ENCODE measurements at places on chromosomes 7 and 10.

DNA sequence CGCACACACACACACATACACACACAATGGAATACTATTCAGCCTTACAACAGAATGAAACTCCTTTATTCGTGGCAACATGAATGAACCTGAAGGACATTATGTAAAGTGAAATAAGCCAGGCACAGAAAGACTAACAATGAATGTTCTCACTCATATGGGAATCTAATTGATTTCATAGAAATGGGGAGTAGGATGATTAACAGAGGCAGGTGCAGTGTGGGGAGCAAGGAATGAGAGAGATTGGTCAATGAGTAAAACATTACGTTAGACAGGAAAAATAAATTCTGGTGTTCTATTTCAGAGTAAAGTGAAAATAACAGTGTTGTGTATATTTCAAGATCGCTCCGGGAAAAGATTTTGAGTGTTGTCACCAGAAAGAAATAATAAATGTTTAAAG lies 694.5 kb downstream of the NXPH1 start:
- DNase-seq = no peak

- DNase-seq = peak; percentile 4
Measured at GRCh38 chr7:153087498-153087897, 327.9 kb downstream of the ACTR3B start.

DNA sequence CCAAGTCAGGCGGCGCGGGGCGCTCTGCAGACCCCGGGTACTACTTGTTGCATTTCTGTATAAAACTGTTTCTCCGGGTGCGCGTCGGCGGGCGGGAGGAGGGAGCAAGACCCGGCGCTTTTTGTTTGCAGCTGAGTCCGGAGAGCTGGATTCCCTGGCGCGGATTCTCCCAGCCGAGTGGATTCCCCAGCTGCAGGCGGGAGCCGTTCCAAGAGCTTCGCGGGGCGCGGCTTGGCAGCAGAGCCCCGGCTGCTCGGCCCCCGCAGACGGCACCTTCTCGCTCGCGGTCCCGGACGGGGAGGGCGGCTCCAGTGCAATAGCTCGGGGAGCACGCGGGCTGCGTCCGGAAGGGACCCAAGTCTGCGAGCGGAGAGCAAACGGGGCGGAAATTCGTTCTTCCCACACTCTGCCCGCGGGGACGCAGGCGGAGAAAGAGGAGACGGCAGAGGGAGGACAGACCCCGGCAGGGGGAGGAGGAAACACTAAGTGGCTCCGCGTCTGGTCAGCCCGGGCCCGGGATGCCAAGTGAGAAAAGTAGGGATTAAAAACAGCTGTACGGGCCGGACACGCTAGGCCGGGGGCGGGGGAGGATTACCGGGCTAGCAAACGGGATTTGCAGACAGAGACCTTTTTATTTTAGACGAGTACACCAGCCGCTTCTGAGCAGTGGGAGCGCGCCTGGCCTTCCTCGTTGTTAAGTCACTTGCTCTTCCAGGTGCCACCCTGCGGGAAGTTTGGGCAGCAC lies at the start of gene TRIL:
Gene TRIL, minus strand, starts transcription at position 96 of the 745 bp plus-strand sequence. CDS start 284 bp downstream, outside the sequence.
- DNase-seq = peak; percentile 34

- no peak for DNase-seq
Measured at GRCh38 chr10:44989597-44990301, 11.0 kb upstream of the ZNF22 start.

- DNase-seq = no peak
Measured at GRCh38 chr7:94414481-94414880, 19.8 kb downstream of the COL1A2 start.

DNA sequence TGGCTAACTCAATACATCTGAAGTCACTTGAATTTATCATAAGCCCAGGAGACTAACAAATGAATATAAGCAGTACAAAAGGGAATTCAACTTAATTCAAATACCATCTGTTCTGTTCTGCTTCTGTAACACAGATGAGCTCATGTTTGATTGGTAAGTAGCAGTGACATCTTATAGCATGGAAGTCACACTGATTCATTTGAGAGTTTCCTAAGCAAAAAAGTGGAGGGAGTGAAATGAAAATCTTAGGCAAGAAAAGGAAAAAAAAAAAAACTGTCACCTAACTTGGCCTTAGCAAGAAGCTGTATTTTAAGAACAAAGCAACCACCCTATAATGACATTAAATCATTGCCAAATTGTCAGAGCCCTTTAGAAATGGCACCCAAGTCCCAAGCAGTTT lies 49.5 kb downstream of the SMURF1 start:
- DNase-seq = no peak

GRCh38 chr10:101568054-101568745 lies 19.9 kb downstream of the POLL start:
- DNase-seq = no peak

GRCh38 chr10:93821051-93821772 lies 63.5 kb downstream of the LGI1 start:
- peak; percentile 65 for DNase-seq

DNA sequence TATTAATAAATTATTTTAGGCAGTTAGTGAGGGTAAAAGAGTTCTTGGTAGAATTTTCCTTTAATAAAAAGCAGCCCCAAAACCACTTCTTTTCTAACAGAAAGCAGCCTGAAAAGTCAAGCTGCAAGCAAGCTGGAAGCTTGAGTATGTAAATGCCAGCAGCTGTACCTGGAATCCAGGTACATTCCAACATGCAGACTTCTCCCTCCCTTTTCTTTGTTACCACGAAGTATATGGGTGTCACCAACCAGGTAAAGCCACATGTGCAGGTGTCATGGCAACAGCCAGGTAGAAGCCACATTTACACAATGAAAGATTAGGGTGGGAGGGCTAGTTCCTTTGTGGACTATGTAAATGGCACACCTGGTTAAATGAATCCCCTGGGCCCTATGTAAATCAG lies 114.6 kb downstream of the EPC1 start:
- DNase-seq = no peak

DNA sequence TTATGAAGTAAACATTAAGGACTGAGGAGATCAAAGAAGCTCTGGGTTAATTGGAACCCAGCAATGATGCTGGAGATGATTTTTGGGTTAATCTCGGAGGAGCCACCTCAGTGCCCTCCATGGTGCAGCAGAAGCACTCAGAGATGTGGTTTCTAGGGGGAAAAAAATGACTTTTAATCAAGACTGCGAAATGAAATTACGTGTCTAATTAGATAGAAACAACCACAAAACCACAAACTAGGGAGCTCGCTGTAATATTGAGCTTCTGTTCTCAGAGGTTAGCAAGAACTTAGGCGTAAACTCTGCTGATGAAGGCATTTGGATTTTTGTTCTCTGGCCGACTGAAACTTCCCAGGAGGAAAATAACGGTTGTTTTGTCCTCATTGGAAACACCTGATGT lies 319.0 kb downstream of the GRID1 start:
- peak; percentile 41 for DNase-seq

- no peak for DNase-seq
Measured at GRCh38 chr10:47442351-47442750, 41.6 kb downstream of the ANXA8 start.

DNA sequence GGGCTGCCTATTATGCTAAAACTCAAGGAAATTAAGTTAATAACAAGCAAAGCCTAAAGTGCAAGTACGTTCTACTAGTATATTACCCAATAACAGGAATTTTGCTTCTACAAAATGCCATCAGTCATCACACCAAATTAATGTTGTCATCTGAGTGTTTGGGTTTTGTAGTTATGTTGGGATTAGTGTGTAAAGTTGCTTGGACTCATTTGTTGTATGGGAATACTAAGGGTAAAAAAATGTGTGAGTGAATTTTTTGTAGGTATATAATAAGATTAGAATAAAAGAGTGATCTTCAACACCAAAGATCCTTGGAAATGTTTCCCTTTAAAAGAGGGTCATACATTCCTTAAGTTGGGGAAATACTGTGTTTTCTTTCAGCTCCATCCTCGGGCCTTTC lies 38.6 kb downstream of the NRP1 start:
- no peak for DNase-seq

DNA sequence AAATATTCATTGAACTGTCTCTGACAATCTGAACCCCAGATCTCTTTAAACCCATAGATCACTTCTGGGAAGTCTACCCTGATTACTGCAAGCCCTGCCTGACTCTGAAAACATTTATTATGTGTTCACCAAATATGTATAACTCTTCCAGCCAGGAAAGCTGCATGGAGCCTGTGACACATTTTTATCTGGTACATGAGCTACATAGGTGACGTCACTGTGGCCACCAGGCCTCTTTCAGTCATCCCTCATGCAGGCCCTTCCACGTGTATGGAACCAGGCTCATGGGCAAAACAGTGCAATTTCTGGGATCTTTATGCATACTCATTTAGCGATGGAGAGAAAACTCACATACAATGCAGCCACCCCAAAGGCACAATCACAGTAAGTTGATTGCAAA lies 133.9 kb upstream of the NUPR2 start:
- DNase-seq = no peak

- peak; percentile 88 for DNase-seq
Measured at GRCh38 chr10:58384095-58384494, 1.1 kb upstream of the TFAM start.

GRCh38 chr7:53768186-53768585 lies 732.8 kb downstream of the POM121L12 start:
- DNase-seq = no peak

DNA sequence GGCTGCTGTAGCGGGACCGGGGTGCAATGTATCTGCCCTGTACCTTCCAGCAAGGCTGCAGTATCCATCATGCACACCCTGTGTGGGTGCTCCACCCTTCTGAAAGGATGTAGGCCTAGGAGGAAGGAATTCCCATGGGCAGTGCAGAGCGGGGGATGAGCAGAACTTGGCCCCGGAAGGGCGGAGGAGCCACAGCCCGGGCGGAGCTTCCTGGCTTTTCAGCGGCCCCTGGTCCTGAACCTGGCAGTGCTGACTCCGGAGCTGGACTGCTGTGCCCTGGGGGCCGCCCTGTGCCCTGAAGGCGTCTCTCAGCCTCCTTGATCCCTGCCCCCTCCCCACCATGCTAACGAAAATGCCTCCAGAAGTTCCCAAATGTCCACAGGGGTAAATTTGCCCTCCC lies 175.8 kb downstream of the TCERG1L start:
- DNase-seq = no peak

- DNase-seq = no peak
Measured at GRCh38 chr7:14377646-14378266, 388.3 kb upstream of the ETV1 start.

GRCh38 chr7:80488406-80488805 lies 23.5 kb downstream of the GNAT3 start:
- no peak for DNase-seq

GRCh38 chr10:131980761-131981428 lies 828 bp downstream of the BNIP3 start:
- peak; percentile 41 for DNase-seq

DNA sequence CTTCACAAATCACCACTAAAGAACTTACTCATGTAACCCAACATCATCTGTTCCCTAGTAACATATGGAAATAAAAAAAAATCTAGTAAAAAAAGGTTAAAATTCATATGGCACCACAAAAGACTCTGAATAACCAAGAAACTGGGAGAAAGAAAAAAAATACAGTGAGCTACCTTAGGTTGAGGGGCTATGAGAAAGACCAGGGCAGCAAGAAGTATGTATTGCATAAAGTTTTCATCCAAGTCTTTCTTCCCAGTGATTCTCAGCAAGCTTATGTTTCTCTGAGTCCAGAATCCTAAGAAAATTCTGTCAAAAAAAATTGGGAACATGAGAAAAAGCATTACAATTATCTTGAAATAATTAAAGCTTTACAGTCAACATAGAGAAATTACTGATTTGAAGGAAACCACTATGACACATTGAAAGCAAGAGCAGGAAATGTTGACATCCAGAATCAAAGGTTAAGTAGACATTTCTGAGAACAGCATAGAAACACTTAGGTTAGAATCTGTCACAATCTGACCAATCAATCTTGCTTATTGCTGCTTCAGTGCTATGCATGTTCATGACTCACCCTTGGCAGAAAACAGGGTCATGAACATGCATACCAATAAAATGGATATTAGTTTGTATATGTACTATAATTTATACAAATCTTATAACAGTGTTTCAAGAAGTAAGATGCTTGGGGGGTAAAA lies 494.0 kb upstream of the POT1 start:
- peak; percentile 81 for DNase-seq

- no peak for DNase-seq
Measured at GRCh38 chr10:126421756-126422256, 33.5 kb upstream of the ADAM12 start.

DNA sequence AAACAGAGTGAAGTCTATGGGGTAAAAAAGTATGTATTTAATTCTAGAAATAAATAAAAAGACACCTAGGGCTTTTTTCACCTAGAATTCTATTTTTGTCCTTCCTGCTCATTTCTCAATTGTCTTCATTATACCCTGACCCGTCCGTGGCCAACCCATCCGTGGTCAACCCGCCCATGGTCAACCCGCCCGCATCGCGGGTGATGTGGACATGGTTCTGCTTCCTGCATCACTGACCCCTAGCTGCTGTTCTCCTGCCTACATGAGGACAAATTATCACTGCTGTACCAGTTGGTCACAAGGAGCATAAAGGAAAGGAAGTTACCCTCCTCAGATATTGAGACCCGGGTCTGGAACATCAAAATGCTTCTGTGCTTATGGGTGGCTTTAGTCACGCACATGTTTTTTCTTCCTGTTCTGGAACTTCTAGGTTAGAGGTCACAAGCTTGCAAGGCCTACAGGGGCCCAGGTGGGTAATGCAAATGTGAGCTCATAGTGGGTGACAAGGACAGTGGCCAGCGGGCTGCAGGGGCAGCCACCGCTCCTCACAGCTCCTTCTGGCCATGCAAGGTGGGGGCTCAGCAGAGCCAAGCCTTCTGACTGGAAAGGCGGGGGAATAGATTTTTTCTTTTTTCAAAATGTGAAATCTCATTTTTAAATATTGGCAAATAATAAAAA lies 15.5 kb downstream of the CAMK2G start:
- DNase-seq = no peak

DNA sequence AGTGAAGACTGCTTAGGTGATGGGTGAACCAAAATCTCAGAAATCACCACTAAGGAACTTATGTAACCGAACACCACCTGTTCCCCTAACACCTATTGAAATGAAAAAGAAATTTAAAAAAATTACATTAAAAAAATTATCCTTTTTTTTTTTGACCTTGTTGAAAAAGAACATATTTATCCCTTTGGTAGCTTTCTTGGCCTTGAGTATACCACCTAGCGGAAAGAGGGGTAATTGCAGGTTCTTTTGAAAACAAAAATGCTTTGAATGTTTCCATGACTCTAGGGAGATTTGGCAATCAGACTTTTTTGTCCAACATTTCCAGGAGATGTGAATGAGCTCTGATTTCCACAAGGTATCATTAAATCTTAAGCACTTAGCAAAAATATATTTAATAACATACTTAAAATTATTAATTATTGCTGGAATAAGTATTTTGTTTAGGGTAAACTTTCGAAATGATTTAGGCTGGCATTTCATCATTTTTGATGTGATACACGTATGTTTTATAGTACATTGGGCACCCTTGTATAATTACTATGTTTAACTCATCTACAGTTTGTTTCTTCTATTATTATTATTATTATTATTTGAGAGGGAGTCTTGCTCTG lies 47.0 kb upstream of the ELMO1 start:
- DNase-seq = peak; percentile 78

GRCh38 chr10:16586358-16587138 lies 64.9 kb upstream of the C1QL3 start:
- no peak for DNase-seq

- no peak for DNase-seq
Measured at GRCh38 chr10:32293581-32293980, 53.4 kb downstream of the EPC1 start.

GRCh38 chr7:29623973-29624372 lies 60.3 kb downstream of the PRR15 start:
- no peak for DNase-seq

- DNase-seq = no peak
Measured at GRCh38 chr10:76297780-76298281, 866.4 kb downstream of the LRMDA start.

All from hematopoietic multipotent progenitor cell treated with erythropoietin and hydrocortisone succinate and interleukin-3 and kit ligand, for 4 days (in vitro differentiated cells).